ENCODE measurements at places on chromosomes 2 and 18.

DNA sequence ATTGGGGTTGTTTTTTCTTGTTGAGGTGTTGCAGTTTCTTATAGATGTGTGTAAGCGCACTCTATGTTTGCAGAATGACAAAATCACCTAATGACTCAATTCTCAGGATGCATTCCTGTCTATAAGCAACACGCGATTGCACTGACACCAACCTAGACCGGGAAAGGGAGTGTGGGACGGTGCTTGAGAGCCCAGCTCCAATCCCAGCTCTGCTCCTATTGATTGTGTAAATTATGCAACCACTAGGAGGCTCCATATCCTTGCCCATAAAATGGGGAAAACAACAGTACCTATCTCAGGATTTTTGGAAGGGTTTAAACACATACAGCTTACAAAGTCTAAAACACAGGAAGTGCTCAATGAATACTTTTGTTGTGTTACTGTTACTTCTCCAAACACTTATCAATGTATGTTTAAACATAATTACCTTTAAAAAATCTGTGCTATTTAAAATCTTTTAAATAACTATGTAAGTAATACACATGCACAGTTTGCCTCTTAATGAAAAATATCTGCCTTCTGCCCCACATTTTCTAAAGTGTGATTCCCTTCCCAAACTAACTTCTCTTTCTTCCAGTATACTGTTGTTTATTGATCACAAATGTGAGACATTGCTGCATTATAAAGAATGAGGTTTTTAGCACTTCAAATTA is 132.5 kb downstream of the SPHKAP start:
- peak; percentile 55 for DNase-seq

- peak; percentile 84 for DNase-seq
Measured at GRCh38 chr18:58362027-58362575, 266.8 kb downstream of the ALPK2 start.

GRCh38 chr2:9754532-9754887 is 88.8 kb upstream of the TAF1B start:
- DNase-seq = no peak

DNA sequence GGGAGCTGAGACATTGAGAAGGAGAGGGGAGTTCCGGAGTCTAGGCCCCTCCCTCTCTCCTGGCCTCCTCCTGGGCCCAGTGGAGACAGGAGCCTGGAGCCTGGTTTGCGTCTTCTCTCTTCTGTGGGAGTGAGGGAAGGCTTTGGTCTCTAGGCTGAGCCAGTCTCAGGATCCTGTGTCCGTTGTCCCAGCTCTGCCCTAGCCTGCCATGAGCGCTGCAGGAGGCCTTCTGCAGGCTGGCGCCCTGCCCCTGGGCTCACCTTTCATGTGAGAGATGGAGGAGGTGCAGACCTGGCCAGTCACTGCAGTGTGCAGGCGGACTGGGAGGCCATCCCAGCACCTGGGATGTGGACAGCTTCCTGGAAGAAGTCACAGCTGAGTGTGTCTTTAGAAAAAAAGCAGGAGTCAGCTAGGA is 8.7 kb downstream of the IMPA2 start:
- no peak for DNase-seq

- no peak for DNase-seq
Measured at GRCh38 chr2:65781756-65782155, 349.4 kb upstream of the SPRED2 start.

DNA sequence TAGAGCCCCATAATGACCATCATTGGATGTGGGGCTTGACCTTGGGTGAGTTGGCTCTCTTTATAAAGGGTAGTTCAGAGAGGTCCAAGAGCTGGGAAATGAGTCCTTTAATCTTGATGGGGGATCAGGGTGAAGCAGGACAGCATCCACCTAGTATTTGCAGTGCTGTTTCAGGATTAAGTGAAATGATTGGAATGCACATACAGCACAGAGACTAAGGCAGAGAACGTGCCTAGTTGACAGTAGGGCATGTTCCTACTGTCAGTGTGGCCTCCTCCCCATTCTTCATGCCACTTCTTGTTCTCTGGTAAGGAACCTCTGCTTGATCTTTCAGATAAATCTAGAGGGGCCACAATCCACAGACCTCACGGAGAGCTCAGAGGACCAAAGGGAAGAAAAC is 78.9 kb downstream of the TRIM43 start:
- peak; percentile 6 for DNase-seq

DNA sequence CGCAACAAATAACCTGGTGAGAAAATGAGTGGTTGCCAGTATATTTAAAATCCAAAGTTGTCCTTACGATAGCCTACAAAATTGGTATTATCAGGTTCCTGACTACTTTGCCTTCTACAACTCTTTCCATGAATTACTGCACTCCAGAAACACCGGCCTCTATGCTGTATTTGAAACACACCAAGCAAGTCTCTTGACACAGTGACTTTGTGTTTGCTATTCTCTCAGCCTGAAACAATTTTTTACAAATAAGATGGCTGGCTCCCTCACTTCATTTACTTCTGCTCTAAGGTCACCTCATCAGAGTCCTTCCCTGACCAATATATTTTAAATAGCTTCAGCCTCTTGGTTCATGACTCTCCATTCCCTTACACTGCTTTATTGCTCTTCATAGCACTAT is 12.2 kb downstream of the KANSL1L start:
- DNase-seq = no peak

DNA sequence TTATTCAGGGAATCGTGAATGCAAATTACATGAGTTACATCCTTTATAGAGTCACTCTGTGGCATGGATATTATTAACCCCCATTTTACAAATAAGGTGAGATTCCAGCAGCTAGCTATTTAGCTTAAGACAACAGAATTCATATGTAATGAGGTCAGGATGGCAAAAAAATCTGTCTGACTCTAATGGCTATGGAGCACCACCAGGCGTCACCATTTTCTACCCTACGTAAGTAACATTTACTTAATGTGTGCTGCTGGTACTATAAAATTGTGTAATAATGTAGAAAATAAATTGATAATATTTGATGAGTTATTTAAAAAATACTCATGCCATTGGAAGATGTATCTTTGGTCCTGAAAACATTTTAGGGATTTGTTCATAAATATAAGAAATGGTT is 2040.1 kb upstream of the LRRTM1 start:
- peak; percentile 6 for DNase-seq

GRCh38 chr2:209533391-209533790 is 109.5 kb downstream of the MAP2 start:
- DNase-seq = no peak

DNA sequence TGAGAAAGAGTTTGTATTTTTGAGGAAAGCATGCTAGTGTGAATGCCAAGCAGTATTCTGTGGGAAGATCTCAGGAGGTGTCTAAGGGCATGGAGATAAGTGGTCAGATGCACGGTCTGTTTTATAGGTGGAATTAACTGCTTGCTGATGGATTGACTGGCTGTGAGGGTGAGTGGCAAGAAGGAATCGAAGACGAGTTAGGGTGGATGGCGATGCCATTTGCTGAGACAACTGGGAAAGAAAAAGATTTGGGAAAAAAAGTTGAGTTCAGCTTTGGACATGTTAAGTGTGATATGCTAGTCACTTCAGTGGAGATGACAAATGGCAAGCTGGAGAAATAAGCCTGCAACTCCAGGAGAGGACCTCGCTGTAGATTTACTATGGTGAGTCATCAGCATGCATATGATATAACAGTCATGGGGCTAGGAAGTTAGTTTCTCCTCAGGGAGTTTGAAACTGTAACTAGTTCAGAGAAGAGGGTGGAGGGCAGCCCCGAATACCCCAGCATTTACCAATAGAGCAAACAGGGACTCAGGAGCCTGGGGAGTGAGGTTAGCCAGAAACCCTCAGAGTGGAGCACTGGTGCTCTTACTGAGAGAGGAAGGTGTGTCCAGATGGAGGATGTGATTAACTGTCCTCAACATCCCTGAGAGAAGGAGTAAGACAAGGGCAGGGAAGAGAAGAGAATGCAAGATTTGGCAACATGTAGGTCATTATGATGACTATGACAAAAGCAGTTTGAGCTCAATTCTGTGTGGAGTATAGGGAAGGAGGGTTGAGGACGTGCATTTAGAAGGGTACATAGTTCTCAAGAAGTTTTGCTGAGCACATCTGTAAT is 2.0 kb upstream of the HK2 start:
- peak; percentile 38 for DNase-seq

DNA sequence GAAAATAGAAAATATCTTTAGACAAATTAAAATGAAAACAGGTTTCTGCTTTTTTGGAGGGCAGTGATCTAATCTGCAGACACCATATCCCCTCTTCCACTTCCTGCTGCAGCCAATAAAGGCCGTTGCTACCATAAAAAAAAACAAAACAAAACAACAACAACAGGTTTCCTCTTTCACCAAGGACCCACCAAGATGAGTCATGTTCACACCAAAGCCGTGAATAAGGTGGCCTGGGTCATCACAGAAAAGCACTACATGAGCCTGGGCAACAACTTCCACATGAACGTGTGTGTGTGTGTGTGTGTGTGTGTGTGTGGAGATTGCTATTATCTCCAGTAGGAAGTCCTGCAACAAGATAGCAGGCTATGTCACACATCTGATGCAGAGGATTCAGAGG is 24.8 kb upstream of the TFCP2L1 start:
- DNase-seq = no peak

GRCh38 chr2:147320146-147320545 is 524.7 kb upstream of the ACVR2A start:
- DNase-seq = no peak

DNA sequence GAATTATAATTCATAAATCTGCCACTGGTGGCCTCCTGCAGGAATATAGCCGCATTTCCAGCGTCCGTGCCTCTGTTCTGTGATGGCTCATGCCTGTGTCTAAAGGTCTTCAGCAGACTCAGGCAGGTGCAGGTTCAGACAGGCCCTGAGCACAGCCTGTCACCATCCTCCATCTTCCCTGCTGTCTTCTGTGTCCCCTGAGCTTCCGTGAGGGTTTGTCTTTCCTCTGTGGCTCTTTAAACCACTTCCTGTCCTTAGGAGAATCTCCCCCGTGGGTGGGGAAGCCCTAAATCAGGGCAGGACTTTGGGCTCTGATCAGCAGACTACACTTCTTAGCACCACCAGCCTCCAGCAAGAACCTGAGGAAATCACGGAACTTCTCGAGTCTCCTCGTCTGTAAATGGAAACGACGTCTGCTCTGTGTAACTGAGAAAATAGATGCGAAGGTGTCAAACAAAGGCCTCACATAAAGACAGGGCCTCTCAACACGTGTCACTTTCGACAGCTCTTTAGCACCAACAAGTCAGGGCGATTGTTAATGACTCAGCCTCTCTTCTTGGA is 24.1 kb upstream of the NFATC1 start:
- no peak for DNase-seq

GRCh38 chr2:56132138-56132537 is 51.7 kb upstream of the CCDC85A start:
- DNase-seq = peak; percentile 59

DNA sequence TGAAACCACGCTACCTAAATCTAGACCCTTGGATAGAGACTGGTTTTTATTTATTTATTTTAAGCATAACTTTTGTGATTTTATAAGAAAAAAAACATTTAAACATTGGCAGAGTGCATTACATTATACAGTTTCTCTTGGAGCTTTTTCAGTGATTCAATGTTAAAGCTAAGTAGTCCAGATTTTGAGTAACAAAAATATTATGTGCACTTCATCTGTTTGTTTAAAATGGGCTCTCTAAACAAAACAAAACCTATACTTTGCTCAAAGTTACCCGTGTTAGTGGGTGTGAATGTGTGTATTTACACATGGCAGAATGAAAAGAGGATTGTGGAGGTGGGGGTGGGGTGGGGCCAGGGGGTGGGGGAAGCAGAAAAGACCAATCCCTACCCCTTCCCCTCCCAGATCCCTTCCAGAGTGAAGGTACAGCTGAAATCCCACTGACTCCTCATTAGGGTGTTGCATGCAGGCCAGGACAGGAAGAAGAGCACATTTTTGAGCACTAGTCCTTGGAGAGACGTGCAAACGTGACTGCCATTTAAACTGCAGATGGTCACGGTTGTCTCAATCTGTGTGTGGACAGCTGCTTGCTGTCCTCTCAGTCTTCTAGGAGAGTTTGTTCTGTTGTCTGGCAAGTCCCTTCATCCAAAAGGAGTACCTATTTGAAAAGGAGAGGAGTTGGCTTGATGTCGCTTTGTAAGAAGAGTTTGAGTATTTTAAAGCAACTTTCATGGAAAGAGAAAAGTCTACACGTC is 303.0 kb downstream of the ICOS start:
- no peak for DNase-seq

DNA sequence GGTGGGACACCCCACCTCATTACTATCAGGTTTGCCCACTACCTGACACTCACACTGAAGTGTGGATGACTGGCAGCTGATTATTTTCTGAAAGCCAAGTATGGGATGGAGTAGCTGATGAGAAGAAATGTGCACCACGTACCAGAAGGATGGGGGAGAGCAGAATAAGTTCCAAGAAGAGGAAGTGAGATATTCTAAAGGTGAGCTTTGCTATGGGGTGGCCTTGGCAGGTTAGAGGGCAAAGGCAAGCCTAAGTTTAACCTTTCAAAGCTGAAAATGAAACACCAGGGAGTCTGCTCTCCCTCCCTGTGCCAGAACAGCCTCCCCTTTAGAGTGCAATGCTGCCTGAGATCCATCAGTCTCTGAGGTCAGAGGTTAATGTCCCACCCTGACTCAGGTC is 196.1 kb upstream of the OSR1 start:
- no peak for DNase-seq

- DNase-seq = no peak
Measured at GRCh38 chr2:25145803-25146202, 22.6 kb downstream of the POMC start.

DNA sequence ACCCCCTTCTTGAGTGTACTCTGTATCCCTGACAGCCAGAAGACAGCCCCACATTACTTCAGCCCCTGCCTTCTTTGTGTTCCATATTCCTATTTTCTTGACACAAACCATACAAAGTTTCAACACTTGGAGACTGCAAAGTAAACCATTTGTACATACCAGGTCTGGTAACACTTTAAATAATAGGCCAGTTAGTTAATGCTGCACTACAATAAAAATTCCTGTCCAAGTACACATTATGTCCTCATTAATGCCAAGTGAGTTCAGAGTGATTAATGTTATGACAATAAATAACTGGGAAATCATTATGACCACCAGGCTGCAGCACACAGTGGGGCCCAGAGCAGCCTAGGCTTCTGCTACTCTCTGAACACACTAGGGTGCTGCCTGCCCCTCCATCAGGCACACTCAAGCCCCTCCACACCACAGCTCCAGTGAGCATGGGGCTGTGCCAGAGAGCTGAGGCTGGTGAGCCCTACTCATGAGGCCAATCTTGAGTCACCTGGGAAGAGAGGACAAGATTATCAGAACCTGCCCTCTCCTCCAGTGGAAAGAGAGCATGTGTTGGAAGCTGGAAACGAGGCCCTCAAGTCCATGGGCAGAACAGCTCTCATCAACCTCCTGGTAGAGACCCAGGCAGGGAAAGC is 138.7 kb downstream of the TTC32 start:
- DNase-seq = no peak

DNA sequence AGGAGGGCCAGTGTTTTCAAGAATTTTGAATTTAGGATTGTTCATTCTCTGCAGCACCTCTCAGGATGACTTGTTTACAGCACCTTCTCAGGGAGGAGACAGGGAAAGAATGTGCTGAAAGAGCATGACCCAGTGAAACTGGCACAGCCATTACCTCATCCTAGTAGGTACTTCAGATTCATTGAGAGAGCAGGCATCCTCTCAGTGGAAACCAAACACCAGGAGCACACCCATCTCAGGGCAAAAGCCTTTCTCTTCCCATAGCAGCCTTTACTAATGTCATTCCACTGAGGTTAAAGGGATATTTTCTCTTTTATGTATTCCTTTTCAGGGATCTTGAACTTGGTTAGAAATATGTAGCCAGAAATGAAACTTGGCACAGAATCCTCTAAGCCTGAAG is 2.6 kb downstream of the MAP2 start:
- DNase-seq = no peak

GRCh38 chr2:157747695-157748370 is 119.2 kb upstream of the ACVR1C start:
- DNase-seq = peak; percentile 96

GRCh38 chr2:110980339-110981062 is 140.2 kb upstream of the BCL2L11 start:
- no peak for DNase-seq

Data from fibroblast of upper back skin (primary cell).